ENCODE measurements at places on chromosomes 11 and 22.
A peak's percentile ranks its signal among the peaks of the same experiment; 100 is the strongest.

GRCh38 chr11:13008625-13009475 lies at the start of gene RASSF10:
RASSF10 (plus strand) TSS chr11:13009316; CDS start chr11:13009577, 261 bp downstream.
- DNase-seq = no peak

- DNase-seq = no peak
Measured at GRCh38 chr11:2304506-2305139, 2.8 kb downstream of the TSPAN32 start.

- DNase-seq = no peak
Measured at GRCh38 chr22:45317551-45318167, 7.9 kb downstream of the FAM118A start.

DNA sequence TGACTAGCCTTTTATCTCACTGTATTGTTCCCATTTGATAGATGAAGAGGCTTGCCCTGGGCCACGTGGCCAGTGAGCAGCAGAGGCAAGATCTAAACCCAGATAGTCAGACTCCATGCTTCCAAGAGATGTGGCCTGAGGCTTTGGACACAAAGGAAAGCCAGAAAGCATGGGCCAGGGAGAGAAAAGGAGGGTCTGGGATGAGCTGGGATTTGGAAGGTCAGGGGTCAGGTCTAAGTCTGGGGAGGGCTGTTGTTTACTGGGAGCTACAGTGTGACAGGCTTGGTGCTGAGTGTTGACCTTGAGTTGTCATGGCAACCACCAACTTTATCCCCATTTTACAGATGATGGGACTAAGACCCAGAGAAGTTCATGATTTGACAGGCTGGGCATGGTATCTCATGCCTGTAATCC lies 2.1 kb downstream of the SLC35E4 start:
- no peak for DNase-seq

- no peak for DNase-seq
Measured at GRCh38 chr22:39498802-39499201, 3.3 kb upstream of the MIEF1 start.

DNA sequence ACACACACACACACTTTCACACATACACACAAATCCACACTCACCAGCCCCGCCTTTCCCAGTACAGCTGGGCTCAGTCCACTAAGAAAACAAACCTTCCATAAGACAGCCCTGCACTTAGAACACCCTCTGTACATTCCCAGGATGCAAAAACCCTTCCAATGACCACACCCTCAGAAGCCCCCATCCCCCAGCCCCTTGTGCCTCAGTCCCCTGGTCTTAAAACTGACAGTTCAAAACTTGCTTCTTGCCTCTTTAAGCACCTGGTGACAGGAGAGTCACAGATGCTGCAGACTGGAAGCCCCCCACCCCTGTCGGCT lies 23.0 kb downstream of the APLNR start:
- no peak for DNase-seq

DNA sequence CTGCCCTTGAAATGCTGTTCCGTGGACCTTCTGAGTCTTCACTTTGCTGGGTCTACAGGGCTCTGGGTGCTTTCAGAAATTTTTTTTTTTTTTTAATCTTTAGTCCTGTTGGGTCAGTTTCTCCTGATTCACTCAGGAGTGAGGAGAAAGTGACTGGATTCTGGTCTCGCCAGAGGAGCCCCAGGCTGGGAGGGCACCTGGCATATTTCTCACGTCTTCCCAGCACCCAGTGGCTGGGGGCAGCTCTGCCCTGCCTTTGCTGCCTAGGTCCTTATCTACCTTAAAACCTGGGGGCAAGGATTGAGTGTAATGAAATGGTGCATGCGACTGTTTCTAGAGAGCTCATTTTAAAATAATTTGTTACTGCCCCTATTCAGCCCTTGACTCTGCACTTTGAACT lies 23.3 kb downstream of the SAMM50 start:
- DNase-seq = no peak

GRCh38 chr11:36015799-36016198 lies 71.9 kb downstream of the LDLRAD3 start:
- no peak for DNase-seq

DNA sequence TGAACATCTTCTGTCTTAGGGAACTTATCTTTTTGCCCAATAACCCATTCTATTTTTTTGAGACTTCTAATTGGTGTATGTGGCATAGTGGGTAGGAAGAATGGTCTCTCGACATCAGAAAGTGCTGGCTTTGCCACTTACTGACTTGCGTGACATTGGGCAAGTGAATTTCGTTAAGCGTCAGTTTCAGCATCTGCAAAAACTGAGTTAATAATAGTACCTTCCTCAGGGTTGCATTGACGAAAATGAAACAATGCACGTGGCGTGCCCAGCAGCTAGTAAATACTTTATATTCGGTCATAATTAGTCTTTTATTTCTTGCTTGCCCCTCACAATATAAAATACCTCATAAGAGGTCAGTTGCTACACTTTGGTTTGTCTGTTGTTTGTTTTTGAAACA lies 12.5 kb upstream of the GRIK4 start:
- no peak for DNase-seq

GRCh38 chr11:47768101-47768612 lies 1.0 kb upstream of the FNBP4 start:
- DNase-seq = no peak

- no peak for DNase-seq
Measured at GRCh38 chr22:38949889-38950405, 7.5 kb upstream of the APOBEC3A start.

DNA sequence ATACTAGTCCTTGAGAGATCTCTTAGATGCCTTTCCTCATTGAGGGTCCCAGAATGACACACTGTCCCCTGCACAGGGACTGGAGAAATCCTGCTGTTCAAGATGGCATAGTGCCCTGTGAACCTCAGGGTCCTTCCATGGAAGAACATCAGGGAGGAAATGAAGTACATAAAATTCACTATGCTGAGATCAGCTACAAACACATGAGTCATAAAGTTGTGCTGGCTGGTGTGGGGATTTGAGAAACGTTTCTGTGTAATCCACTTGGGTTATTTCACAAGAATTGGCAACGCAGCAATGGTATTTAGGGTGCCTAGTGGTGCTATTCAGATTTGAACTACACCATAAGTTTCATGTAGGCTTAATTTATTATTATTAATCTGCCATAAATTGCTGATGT lies 174.4 kb downstream of the MAML2 start:
- DNase-seq = no peak

DNA sequence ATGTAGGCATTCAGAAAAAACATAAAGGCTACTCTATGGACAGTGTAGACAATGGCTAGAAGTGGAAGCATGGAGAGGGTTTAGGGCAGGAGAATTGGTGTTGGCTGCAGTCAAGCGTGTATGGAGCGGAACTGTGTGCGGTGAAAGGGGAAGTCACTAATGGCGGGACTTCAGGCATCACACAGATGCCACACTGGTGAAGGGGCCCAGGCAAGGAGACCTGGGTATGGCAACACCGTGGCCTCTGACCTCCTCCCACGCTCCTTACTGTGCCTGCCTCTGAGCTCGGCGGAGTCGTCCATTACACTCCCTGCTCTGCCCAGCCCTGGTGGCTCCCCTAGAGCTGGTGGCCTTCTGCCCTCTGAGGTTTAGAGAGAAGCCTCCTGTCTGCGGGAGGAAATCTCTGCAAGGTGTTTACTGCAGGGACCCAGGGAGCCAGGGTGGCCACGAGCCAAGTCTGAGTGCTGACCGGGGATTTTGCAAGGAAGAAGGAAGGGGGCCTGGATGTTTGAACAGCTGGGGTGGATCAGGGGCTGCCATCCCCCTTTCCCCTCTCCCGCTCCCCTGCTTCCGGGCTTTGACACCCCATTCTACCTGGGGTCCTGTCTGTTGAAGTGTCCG lies 75.1 kb upstream of the TSPAN18 start:
- no peak for DNase-seq

GRCh38 chr11:44596525-44597276 lies 31.2 kb downstream of the CD82 start:
- peak; percentile 37 for DNase-seq

- no peak for DNase-seq
Measured at GRCh38 chr11:12220305-12220704, 109.9 kb downstream of the MICAL2 start.

Data from stimulated activated CD8-positive, alpha-beta memory T cell treated with anti-CD3 and anti-CD28 coated beads, Interleukin-4, amount 100 ng/mL, for 4 hours (primary cell).